ENCODE measurements at places on chromosomes 4 and X. TPM values are rescaled to one million over a fixed set of nuclear protein-coding genes. Genes with fewer than 3 reads are reported as not detected.
A peak's percentile ranks its signal among the peaks of the same experiment; 100 is the strongest.

The DDX3X gene
- 158 TPM for total RNA-seq

The GPR119 gene
- not detected for total RNA-seq

The GLRA3 gene
- 0.15 TPM for total RNA-seq

The ARSJ gene
- total RNA-seq, result 5.4 TPM

The TXK gene
- 4.0 TPM for total RNA-seq

The STPG2 gene
- total RNA-seq, result 0.40 TPM

The CFP gene
- total RNA-seq, result 40.6 TPM

DNA sequence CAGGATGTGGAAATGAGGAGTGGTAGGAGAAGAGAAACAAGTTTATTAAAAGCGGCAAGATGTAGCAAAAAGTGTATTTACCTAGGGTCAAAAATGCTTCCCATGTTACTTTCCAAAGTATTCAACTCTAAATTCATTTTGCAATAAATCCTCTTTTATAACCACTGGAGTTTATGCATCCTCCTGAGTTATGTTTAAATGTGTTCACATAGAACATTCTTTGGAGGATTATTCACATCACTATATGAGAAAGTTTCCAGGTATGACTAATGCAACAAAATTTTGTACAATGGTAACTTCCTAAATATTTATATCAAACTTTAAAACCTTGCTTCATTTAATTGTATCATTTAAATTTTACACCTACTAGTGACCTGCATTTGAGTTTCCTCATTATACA, 870.6 kb upstream of the SLIT2 start:
- no peak for DNase-seq

GRCh38 chr4:177322881-177323280, 13.2 kb downstream of the NEIL3 start:
- no peak for DNase-seq

DNA sequence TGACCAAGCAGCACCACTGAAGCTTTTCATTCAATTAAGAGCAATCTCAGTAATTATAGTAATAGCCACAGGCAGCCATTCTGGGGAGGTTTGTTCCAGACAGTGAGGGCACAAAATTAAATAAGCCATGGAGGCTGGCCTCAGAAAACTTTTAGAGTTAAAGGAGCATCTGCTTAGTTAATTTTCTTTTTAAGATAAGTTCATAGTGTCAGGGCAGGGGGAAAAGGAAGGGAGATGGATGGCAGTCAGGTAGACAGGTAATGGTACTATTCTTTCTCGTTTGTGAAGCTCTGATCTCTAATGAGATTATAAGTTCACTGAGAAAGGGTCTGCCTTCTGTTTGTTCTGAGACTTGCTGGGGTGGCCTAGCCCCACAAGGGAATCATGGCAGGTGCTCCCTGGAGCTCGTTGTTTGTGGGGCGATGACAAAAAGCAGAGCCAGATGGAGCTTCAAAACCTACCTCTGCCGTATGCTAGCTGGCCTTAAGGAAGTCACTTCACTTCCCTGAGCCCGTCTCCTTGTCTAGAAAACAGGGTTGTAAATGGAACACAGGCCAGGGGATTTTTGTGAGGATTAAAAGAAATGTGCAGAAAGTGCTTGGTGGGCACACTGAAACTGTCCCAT, 44.6 kb upstream of the FGFBP2 start:
- no peak for DNase-seq

DNA sequence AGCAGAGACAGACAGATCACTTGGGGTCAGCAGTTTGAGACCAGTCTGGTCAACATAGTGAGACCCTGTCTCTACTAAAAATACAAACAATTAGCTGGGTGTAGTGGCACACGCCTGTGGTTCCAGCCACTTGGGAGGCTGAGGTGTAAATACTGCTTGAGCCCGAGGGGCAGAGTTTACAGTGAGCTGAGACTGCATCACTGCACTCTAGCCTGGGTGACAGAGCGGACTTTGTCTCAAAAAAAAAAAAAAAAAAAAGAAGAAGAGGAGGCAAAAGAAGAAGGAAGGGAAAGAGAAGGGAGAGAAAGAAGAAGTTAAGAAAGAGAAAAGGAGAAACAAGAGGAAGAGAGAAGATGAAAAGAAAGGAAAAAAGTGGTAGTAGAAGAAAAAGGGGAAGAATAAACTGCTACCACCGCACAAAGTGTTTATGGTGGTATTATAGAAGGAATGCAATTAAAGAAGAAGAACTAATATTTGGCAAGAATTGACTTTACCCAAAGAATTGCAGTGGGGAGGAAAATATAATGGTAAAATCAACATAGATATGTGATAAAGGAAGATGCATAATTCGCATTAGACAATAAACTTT, 19.6 kb upstream of the NSUN7 start:
- DNase-seq, result no peak

DNA sequence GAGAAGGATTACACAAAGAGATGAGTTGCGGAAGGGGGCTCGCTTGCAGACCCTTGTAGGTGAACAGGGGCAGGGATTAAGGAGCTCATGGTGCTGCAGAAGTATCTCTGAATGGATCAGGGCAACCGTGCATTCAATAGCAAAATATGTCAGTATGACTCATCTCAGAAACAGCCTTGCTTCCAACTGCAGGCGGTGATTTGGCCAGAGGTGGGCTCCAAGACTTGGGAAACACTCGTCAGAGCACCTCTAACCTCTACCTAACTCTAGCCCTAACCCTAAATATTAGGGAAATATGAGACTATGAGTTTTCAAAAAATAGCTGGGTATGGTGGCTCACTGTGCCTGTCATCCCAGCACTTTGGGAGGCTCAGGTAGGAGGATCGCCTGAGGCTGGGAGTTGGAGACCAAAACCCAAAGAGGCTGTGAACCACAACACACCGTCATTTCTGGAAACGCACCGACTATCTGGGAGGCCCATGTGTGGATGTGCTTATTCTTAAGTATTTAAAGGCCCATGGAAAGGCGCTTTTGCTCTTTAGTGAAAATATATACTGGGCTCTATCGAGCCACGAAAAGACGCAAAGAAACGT, 102.6 kb downstream of the DHRSX start:
- DNase-seq, result no peak

GRCh38 chr4:88705805-88706492, 8.3 kb upstream of the NAP1L5 start:
- no peak for DNase-seq

DNA sequence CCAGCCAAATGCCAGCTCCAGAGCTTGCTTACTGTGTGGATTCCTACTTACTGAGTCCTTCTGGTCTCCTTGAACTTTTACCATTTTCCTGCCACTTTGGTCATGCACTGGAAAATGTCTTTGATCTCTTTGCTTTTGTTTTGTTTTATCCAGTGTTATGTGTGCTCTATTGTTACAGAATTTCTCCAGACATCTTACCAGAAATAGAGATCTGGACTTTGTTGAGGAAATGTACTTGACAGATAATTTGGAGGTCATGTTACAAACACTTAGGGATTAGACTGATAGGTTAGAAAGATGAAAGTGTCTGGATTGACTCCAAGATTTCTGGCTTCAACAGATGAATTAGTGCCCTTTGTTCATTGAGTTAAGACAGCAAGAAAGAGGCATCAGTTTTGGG, 5.7 kb upstream of the ZNF330 start:
- DNase-seq, result no peak

- DNase-seq, result peak; percentile 25
Measured at GRCh38 chr4:1318488-1319213, 28.4 kb upstream of the UVSSA start.

DNA sequence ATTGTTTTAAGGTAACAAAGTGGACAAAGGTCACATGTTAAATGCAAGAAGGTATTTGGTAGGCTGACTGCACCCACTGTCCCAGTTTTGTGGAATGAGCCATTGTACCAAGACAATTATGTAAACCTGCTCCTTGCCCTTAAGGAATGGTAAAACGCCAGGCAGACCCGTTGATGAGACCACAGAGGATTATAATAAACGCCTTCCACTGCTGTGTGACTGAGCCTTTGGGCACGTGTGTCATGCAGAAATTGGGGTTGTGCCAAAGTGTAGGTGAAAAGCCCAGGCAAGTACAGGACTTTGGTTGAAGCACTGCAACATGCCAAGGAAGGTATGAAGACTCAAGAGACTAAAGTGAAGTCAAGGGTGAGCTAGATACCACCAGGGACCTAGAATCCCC, 59.7 kb downstream of the LRRC66 start:
- DNase-seq, result no peak

DNA sequence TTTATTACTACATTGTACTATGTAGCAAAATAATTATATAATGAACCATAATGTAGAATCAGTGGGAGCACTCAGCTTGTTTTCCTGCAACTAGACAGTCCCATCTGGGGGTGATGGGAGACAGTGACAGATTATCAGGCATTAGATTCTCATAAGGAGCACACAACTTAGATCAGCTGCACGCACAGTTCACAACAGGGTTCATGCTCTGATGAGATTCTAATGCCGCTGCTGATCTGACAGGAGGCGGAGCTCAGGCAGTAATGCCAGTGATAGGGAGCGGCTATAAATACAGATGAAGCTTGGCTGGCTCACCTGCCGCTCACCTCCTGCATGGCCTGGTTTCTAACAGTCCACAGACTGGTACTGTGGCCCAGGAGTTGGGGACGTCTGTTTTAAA, 199.2 kb downstream of the MAB21L2 start:
- DNase-seq, result no peak

- no peak for DNase-seq
Measured at GRCh38 chr4:176814770-176815169, 22.0 kb upstream of the VEGFC start.

DNA sequence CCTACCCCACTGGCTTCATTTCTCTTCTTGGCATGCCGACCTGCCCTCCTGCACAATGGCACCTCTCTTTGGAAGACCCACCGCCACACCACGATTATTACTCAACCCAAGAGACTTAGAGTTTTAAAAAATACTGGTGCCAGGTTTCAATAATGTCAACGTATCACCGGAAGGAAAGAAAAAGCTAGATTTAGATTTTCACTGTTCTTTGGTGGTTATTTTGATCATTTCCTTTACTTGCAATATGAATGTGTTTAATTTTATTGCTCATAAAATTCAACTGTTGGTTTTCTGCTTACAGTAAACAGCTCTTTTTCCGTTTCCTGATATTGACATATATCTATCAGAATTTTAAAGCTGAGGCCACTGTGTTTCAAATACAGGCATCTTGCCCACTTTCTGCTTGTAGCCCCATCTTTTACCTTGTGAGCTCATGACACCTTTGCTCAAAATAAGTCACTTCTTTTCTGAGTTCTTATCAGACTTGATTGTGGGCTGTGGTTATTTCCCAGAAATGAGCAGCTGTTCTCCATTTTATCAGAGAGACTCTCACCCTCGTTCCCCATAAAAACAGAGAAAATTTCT, 439.1 kb downstream of the INPP4B start:
- no peak for DNase-seq

DNA sequence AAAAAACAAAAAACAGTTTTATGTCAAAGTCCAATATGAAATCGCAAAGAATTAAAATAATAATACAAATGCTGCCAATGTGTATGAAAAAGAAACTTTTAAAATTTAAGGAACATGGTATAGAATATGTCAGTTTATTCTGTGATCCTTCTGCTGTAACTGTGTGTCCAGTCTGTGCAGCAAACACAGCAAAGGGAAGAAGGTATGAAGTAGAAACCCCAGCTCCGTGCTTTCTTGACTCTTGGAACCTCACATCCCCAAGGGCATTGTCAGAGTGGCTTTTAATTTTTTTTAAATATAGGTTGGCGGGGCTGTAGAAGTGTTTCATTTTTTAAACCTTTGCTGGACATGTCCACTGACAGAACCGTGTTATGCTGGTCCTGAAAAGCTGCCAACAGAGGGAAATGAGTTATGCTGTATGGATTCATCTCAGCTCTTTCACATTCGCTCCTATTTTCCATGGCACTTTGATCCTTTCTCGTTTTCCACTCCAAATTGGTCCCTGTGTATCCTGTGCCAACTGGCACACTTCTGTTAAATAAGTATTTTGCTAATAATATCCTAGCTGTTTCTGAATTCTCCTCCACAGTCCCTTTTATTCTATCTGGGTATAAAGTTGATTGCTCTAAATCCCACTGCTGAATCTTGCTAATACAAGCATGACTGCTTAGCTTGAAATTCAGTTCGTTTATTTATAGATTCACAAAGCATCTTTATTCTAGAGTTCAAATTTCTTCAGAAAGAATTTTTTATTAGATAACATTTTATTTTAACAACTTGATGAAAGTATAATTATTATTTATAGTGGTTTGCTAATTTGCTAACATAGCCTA, 127.0 kb upstream of the DDIT4L start:
- no peak for DNase-seq

DNA sequence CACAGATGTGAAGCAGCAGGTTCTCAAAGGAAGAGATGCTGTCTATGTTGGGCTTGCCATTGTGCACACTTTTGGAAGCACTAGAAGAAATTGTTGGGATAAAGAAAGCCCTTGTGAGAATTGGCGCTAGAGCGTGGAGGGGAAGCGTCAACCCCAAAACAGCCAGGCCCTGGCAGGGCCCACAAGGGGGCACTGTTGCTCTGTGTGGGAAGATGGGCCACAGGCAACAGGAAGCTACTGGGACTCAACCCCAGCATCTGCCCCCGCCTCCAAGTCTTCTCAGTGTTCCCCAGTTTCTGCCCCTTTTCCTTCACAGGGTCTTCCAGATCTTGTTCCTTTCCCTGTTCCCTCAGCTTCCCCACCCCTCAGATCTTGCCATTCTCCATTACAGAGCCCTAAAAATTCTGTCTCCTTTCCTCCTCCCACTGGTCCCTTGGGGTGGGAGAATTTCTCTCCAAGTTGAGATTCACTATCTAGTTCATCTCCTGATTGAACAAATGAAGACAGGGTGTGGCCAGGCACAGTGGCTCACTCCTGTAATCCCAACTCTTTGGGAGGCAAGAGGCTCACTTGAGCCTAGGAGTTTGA, 85.5 kb downstream of the STARD8 start:
- peak; percentile 63 for DNase-seq

DNA sequence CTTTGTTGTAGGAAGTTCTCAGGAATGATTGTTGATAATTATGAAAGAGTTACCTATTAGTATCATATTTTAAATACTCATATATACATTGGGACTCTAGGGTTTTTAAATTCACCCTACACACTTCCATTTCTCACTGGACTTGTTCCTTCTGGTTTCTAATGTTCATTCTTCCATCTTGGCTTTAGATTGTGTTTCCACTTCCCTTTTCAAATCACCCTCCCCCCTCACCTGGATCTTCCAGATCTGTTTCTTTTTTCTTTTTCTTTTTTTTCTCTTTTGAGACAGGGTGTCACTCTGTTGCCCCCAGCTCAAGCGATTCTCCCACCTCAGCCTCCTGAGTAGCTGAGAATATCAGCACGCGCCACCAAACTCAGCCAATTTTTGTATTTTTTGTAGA, 6.7 kb upstream of the KIT start:
- no peak for DNase-seq

GRCh38 chrX:64536736-64537135, 141.5 kb upstream of the MTMR8 start:
- DNase-seq, result no peak

All from upper lobe of left lung (tissue), 6 donors.